ENCODE measurements at places on chromosomes 3 and 15.

GRCh38 chr15:72786242-72786641 lies 2.7 kb upstream of the ADPGK start:
- no peak for DNase-seq

- no peak for DNase-seq
Observed at GRCh38 chr3:116384717-116385116, 60.6 kb downstream of the LSAMP start.

- DNase-seq = no peak
Observed at GRCh38 chr3:166071831-166072230, 234.6 kb upstream of the BCHE start.

GRCh38 chr15:80105595-80105994 lies 46.1 kb downstream of the ZFAND6 start:
- DNase-seq = no peak

- no peak for DNase-seq
Observed at GRCh38 chr3:46925585-46925934, 48.0 kb downstream of the PTH1R start.

GRCh38 chr3:14256046-14256445 lies 77.4 kb downstream of the LSM3 start:
- DNase-seq = no peak

- DNase-seq = no peak
Observed at GRCh38 chr15:55528812-55529211, 20.8 kb upstream of the DNAAF4 start.

DNA sequence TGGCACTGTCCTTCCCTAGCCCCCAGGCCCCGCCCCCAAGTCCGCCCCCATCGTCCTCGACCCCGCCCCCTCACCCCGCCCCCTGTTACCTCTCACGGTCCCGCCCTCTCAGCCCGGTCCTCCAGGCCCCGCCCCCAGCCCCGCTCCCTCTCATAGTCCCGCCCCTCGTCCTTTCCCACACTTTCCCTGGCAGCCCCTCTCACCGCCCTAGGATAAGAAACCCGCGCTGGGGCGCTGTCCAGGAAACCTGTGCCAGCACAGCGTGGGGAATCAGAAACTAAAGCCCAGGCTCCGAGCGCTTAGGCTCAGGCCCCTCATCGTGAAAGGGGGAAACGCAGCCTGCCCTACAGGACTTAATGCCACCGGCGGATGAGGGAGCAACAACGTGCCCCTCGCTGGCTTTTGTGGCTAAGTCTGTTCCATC lies 20.9 kb downstream of the TRPM1 start:
- DNase-seq = no peak

DNA sequence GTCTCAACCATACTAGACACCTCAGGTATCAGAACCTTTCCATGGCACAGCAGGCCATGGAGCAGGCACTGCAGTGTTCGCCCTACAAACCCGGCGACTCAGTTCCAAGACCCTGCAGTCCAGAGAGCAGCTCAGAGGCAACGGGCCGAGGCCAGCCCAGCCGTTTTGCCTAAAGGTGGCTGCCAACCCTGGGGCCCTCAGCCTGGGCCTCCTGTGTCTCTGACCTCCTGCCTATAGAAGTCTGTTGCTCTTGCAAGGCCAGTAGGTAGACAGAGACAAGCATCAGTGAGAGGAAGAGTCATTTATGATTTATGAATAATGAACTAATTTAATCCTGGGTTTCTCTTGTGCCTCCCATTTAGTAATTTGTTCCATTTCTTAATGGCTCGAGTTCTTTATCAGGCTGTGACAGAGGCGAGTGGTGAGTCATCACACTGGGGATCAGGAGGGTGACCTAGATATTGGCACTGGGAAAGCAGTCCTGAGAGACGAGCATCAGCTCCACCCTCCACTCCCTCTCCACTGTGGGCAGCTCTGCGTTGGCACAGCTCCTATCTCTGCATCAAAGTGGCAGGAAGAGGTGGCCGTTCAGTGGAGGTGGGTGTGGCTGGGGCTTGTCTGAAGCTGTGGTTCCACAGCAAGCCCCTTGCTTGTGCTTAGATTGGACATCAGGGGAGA lies 79.8 kb downstream of the ABHD5 start:
- no peak for DNase-seq

DNA sequence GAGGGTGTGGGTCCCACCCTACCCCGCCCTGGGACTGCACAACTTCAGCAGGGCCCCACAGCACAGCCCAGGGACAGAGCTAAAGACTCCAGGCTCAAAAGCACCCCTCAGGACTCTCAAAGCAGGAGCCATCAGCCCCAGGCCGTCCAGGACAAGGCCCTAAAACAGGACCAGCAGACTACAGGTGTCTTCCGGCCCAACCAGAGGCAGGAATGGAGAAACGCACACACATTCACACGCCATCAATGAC lies 26.1 kb downstream of the ATRIP start:
- DNase-seq = no peak

DNA sequence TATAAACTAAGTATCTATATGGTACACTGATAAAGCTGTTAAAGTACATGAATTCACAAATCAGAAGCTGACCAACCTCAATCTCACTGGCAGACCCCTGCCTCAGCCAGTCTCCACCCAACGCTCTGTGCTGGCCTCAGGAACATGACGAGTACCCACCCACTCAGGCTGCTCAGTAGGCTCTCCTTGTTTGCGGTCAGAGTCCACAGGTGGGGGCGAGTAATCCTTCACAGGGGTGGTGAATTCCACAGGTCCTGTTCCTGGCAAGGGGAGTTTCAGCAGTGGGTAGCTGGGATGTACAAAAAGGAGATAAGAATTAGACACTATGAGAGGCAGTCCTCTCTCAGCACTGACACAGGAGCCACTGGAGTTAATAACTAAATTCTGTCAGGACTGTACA lies 40.9 kb downstream of the SCAP start:
- no peak for DNase-seq

GRCh38 chr3:101828691-101829436 lies 20.4 kb upstream of the NFKBIZ start:
- peak; percentile 71 for DNase-seq

DNA sequence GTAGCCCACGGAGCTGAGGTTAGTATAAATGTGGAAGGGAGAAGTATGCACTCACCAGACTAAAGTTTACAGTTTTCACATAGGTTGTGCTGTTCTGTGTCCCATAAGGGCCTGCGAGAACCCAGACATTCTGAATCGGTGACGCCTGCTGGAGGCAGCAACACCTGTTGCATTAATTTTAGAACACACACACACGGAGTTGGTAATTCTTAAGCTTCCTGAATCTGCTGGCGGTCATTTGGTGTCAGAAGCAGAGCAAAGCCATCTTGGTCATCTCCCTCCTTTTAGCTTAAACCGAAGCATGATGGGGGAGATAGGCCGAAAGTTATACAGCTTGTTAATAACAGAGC lies 41.1 kb upstream of the AP3B2 start:
- DNase-seq = no peak

GRCh38 chr3:150097588-150097890 lies 126.8 kb upstream of the PFN2 start:
- DNase-seq = no peak

GRCh38 chr3:159025733-159026132 lies 223.9 kb downstream of the MFSD1 start:
- DNase-seq = no peak

- DNase-seq = no peak
Observed at GRCh38 chr15:69914960-69915359, 182.8 kb downstream of the TLE3 start.

DNA sequence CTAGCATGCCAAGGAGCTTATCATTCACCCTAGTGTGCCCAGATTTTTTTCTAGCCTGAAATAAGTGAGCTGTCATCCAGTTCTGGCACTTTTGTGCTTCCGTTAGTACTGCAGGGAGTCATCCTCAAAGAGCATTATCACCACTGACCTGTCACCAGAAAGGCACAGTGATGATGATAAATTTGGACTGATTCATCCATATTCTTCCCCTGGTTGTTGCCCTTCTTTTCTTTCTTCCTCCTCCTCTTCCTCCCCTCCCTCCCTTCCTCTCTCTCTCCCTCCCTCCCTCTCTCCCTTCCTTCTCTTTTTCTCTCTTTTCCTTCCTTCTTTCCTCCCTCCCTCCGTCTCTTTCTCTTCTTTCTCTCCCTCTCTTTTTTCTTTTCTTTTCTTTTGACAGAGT lies 21.3 kb downstream of the SLC35G2 start:
- DNase-seq = no peak

GRCh38 chr15:58552505-58553364 lies 120.9 kb downstream of the LIPC start:
- no peak for DNase-seq

GRCh38 chr3:44561076-44561475 lies 6.1 kb downstream of the ZKSCAN7 start:
- no peak for DNase-seq

GRCh38 chr15:50828610-50829206 lies 63.2 kb upstream of the SPPL2A start:
- no peak for DNase-seq

DNA sequence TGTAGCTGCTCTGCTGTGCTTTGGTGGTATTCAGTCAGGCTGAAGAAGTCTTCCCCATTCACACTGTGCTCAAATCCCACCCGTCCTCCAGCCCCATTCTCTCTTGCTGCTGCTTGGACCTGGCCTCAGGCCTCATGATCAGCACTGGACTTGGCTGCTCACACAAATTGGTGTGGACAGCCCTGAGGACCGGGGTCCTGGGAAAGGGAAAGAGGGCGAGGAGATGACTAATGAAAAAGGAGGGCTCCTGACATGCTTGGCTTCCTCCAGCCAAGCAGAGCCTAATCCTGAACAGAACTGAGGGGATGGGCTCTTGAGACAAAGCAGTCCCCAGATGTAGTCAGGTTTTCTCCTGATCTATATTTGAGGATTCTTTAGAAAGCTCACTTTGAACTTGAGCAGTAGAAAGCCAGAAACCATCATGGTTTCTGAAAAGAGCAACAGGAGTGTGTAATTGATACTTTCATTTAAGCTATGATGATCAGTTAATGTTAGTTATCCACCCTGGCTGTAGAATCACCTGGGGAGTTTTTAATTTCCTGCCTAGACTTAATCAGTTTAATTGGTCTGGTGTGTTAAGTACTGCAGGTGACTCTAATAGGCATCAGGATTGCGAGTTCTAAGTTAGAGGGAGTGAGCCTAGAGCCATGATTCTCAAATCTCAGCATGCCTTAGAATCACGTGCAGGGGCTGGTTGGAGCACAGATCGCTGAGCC lies 79.4 kb upstream of the THBS1 start:
- no peak for DNase-seq

GRCh38 chr15:39976291-39977274 lies 42.7 kb downstream of the EIF2AK4 start:
- DNase-seq = no peak

GRCh38 chr3:29335438-29335837 lies 54.6 kb downstream of the RBMS3 start:
- no peak for DNase-seq

DNA sequence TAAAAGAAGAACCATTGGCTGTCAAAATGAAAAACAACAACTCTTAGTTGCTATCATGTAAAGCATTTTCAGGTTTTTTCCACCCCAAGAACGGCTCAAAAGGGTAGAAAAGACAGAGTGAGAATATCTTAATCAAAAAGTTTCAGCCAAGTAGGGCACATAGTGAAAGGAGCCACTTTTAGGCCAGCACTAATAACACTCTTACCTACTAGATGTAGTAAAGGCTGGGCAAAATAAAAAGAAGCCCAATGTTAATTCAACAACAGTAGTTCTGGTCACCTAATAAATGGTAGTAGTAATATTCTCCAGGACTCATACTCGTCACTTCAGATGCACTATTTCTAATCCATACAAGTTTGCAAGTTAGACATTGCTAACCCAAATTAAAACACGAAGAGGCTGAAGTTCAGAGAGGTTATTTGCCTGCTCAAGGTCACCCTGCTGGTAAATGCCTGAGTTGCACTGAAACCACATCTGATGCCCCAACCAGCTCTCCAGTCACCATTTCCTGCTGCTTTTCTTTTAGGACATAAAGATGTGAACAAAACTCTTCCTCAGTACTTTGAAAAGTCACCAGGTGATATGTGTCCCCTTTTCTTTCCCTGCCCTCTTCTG lies 7.5 kb downstream of the GOLIM4 start:
- DNase-seq = no peak

GRCh38 chr3:148459931-148460513 lies 237.7 kb upstream of the AGTR1 start:
- DNase-seq = no peak

- no peak for DNase-seq
Observed at GRCh38 chr15:61687651-61688050, 372.6 kb downstream of the VPS13C start.

DNA sequence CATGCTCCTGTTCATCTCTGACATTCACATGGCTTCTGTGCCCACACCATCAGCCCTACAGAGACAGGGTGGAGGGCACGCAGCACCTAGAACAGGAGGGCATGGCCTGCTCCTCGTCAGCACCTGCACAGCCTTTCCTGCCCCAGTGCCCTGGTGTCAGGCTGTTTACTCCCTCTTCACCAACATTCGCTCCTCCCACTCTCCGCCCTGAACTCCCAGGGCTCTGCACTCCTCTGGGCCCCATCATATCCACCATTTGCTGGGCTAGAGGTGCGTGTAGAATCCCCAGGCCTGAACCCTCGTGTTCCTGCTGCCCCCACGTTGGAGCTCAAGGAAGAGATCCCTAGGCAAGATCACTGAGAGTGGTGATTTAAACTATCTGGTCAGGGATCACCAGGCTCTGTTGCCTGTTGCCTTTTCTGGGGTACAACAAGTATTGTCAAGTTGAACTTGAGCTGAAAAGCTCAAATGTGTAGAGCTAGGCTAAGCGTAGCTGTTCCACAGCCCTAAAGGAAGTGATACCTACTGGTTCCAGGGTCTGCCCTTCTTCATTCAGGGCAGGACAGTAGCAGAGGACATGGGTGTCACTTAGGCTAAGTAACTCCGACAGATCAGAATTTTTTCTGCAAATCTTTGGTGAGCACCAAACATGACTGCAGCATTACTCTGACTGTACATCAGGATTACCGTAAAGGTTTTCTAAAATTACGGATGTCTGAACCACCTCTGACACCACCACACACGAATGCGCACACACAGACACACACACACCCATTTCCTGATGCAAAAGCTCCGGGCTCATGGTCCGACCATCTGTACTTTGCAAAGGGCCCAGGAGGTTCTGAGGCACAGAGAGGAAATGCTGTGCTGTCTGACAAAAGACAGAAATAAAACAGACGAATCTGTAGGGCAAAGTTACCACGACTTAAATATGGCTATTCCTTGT lies 43.7 kb upstream of the GNB5 start:
- no peak for DNase-seq

DNA sequence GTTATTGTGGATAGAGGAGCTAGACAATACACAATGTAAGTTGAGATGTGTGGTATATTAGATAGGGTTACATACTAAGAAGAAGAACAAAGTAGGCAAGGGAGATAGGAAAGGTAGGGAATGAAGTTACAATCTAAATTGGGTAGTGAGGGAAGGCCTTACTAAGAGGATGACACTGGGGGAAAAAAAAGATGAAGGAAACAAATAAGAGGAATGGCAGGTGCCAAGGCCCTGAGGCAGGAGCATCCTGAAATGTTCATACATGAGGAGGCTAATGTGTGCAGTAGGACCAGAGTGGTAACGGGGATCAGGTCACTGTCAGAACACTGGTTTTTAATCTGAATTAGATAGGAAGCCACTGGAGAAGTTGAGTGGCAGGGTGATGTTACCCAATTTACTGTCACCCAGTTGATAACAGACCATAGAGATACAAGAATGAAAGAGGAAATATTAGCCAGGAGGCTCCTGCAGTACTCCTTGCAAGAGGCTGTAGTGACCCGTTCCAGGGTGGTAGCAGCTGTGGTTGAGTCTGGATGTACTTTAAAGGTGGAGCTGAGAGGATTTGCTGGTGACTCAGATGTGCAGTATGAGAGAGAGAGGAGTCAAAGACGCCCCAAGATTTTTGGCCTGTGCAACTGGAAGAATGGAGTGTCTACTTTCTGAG lies 14.4 kb downstream of the RTP1 start:
- DNase-seq = no peak

- DNase-seq = no peak
Observed at GRCh38 chr3:168030577-168030976, 65.1 kb downstream of the GOLIM4 start.
